ENCODE measurements at places on chromosomes 5 and 9.
A peak's percentile ranks its signal among the peaks of the same experiment; 100 is the strongest.

GRCh38 chr5:5480481-5481111 is 58.1 kb downstream of the ICE1 start:
- no peak for DNase-seq

DNA sequence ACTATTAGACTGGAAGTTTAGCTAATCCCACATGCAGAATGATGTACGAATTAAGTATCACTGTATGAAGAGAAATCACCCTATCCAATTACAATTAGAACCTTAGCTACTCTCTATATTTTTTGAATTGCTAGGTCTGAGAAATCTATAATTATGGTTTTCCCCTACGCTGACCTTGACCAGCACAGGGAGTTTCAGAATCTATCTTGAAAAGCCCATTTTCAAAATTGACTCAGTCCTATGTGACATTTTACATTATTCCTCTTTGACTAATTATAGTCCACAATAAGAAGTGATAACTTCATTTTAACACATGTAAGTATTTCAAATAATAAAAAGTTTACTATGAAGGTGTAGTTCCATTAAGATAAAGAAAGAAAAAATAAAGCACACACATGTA is 21.5 kb downstream of the NUDT12 start:
- no peak for DNase-seq

- DNase-seq = no peak
Measured at GRCh38 chr9:112815868-112816267, 65.3 kb downstream of the SNX30 start.

DNA sequence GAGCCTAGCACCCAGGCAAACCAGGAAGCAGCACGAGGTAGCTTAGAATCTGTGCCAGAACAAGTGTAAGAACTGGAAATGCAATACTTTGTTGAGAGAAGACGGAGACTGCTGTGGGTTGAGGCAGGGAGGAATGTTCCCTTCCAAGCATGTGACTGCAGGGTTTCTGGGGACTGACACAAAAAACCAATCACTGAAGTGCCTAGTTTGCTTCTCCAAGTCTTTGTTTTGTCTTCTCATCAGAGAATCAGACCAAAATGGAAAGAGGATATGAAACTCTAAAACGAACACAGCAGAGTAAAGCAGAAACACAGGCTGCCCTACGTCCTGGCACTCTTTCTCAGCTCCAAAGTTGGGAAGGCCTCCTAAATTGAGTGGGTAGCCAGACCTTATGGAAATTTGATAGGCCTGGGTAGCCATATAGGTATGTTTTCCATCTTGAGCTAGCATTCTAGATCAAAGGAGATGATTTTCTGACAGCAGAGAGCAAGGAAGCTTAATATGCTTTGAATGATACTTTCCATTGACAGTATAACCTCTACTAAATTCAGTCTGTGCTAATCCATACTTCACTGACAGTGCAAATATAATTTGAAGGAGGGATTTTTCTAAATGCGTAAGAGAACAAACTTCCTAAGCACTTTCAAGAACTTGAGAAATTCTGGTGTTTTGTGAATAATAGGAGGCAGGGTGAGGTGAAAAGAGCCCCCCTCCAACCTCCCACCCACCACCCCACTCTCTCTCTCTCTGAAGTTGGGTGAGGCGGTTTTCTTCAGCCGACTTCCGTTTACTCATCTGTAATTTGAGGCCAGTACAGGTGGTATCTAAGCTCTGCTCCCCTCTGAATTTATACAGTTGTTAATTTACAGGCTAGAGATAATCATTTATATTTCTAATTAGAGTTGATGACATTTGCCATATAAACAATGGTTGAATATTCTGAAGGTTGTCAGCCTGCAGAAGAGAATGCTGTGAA is 5.5 kb downstream of the ADRB2 start:
- DNase-seq = no peak

DNA sequence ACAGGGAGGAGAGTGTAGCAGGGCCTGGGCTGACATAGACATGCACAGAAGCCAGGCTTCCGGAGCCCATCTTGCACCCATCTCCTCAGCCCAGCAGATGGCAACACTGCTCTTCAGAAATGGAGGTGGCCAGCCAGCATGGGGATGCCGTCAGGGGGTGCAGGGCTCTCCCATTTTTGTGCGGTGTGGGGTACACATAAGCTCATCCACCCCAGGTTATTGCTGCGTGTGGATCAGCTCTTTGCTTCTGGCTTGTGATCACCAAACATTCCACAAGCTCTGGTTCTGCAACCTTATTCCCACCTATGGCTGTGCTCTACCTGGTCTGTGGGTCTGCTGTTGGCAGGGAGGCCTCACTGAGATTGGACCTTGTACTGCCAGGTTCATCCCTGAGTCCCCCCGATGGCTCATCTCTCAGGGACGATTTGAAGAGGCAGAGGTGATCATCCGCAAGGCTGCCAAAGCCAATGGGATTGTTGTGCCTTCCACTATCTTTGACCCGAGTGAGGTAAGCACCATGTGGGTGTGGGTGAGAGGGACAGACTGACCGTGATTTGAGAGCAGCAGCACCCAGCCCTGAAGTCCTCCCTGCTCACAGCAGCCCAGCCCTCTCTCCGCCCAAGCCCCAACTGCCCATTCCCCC is 17.3 kb downstream of the SLC22A5 start:
- peak; percentile 17 for DNase-seq

- DNase-seq = no peak
Measured at GRCh38 chr5:142107736-142108431, 695 bp upstream of the NDFIP1 start.

GRCh38 chr5:22910523-22910922 is 57.4 kb upstream of the CDH12 start:
- no peak for DNase-seq

GRCh38 chr5:172958331-172959046 is 735 bp upstream of the RPL26L1 start:
- DNase-seq = no peak

- no peak for DNase-seq
Measured at GRCh38 chr5:141521244-141521781, 32.4 kb downstream of the PCDHGC5 start.

GRCh38 chr5:76716456-76717157 is 681 bp downstream of the F2R start:
- DNase-seq = no peak

GRCh38 chr5:136901-137300 is 44.9 kb downstream of the PLEKHG4B start:
- DNase-seq = no peak

- no peak for DNase-seq
Measured at GRCh38 chr5:65024681-65025080, 256.0 kb downstream of the CWC27 start.

GRCh38 chr9:110785166-110785565 is 116.6 kb downstream of the MUSK start:
- DNase-seq = no peak

DNA sequence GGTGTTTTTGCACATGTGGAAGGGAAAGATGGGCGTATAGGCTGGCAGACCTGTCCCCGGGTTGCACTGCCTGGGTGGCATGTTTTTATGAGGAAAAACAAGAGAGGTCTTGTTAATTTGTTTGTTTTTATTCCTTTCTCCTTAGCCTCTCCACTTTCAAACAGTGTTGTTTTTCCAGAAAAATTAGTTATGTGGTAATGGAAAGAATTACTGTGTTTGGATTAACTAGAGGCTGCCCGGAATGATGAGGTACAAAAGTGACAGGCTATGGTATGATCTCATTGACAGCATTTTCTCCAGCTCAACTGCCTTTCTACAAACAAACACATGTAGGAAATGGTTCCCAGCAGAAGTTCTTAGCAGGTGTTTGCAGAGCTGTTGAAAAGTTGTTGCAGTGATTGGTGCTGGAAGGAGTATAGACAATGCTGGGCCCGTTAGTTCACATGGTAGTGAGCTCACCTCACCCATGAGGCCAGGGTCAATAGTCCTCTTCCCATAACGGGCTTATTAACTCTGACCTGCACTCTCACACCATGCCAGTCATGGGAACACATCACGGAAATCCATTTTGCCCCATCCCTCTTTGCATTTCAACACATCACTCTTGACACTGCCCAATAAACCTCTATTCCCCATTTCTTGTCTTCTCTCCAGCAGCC is 111.3 kb upstream of the SAP30L start:
- DNase-seq = no peak

DNA sequence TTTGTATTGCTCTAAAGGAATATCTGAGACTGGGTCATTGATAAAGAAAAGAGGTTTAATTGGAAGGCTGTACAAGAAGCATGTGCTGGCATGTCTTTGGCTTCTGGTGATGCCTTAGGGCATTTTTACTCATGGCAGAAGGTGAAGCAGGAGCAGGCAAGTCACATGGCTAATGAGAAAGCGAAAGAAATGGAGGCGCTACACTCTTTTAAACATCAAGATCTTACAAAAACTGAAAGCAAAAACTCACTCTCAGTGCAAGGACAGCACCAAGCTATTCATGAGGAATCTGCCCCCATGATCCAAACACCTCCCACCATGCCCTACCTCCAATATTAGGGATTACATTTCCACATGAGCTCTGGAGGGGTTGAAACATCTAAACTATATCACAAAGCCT is 1458.8 kb upstream of the ACO1 start:
- DNase-seq = no peak

GRCh38 chr5:156402387-156402921 is 75.5 kb downstream of the SGCD start:
- DNase-seq = no peak

DNA sequence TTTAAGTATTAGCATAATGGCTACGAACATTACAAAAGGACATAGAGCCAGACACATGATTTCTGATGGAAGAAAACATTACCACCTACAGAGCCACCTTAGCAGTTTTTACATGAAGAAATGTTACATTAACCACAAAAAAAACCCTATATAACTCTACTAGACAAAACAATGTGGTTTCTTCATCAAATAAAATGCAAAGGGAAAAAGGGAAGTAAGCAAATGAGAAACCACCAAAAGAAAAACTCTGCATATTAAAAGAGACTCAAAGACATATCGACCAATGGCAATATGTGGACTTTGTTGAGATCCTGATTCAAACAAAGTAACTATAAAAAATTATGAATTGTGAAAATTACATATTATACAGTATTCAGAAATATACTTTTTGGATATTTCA is 132.7 kb downstream of the TSSK1B start:
- DNase-seq = no peak

- DNase-seq = no peak
Measured at GRCh38 chr9:131666774-131667173, 73.1 kb downstream of the RAPGEF1 start.

GRCh38 chr9:80025131-80025530 is 453.4 kb downstream of the TLE4 start:
- no peak for DNase-seq

- DNase-seq = no peak
Measured at GRCh38 chr5:178306430-178307225, 74.0 kb upstream of the PHYKPL start.
